ENCODE measurements at places on chromosomes 2 and 18.

GRCh38 chr2:74908748-74909444 lies 49.5 kb upstream of the POLE4 start:
- DNase-seq = no peak

GRCh38 chr2:126660971-126661370 lies 5.0 kb downstream of the GYPC start:
- DNase-seq = no peak

DNA sequence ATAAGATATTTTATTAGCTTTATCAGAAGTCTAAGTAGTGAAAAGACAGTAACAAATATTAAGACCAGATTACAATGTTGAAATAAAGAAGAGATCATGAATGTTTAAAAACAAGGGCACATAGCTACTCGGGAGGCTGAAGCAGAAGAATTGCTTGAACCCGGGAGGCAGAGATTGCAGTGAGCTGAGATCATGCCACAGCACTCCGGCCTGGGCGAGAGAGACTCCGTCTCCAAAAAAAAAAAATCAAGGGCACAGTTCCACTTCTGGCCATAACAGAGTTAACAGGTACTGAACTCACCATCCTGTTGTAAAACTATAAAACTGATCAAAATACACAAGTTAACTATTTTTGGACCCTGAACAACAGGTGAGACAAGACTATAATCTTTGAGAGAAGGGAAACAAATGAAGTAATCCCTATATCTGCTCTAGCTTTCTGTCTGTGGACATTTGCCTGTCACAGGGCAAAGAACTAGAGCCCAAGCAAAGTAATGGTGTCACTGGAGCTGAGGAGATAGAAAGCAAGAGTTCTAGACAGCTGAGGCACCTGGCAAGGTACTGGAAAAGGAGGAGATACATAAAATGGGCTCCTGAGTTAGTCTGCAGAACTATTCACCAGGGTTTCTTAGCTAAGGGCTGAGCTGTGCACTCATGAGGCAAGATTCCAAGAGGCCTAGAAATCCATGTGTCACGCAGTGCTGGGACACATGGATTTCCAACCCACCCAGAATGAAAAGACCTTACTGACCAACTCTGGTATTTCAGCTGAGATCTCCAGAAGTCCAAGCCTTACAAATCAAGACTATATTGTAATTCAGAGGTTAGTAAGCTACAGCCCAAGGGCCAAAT lies 15.2 kb downstream of the MMADHC start:
- no peak for DNase-seq

- no peak for DNase-seq
These were observed 9.2 kb upstream of the CD28 start for GRCh38 chr2:203697190-203697589.

GRCh38 chr2:148253685-148254084 lies 232.8 kb downstream of the MBD5 start:
- no peak for DNase-seq

DNA sequence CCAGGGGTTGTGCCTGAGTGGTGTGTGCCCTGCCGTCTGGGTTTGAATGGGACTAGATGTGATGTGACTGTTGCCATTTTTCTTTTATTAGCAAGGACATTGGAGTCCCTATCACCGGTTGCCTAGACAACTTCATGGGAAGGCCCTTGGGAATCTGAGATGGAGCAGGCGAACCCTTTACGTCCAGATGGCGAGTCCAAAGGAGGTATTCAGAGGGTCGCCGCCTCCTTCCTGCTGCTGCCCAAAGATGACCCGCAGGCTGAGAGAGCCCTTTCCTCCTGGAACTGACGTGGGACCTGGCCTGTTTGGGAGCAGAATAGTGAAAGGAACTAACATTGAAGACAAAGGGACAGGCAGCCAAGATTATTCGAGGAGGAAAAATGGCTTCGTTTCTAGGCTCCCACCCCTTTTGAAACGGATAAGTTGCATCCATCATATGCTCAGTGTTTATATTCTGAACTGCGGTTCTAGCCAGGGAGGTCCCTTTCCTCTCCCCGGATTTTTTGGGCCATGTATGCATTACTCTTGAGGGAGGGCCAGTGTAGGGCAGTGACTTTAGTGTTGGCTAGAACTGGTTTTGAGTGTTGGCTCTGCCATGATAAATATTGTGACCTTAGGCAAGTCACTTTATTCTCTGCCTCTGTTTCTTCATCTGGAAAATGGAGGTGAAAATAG lies 673 bp downstream of the CENPO start:
- no peak for DNase-seq

GRCh38 chr18:62030091-62030985 lies 137.5 kb upstream of the RNF152 start:
- no peak for DNase-seq

DNA sequence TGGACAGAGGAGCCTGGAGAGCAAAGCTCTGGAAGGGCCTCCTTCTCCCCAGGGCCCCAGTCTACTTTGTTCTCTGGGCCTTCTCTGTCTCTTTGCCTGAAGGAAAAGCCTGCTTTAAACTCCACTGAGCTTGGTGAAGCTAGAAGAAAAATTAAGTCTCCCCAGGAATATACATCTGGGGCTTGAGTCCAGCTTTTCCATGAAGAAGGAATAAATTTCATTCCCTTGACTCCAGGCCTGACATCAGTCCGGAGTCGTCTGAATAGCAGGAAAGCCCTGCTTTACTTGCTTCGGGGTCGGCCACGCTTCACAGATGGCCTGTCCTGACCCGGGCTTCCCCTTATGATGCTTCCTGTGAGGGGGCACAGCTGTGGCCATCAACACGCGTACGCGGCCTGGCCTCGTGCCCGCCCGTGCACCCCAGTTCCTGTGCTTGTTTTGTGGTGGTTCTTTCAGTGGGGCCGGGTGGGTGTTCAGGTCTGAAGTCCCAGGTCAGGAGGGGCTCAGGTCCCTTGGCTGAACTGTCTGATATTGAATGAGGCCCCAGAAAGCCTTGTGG lies 73.6 kb downstream of the ACOXL start:
- no peak for DNase-seq

DNA sequence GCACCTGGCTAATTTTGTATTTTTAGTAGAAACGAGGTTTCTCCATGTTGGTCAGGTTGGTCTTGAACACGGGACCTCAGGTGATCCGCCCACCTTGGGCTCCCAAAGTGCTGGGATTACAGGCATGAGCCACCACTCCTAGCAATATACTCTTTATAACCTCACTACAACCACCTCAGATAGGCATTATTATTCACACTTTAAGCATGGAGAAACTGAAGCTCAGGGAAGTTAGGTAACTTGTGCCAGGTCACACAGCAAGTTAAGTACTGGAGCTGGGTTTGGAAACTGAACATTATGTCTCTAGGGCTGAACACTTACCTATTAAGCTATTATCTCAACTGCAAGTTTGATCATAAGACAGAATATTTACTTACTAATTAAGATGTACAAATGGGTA lies 42.6 kb upstream of the ACTR2 start:
- DNase-seq = no peak

DNA sequence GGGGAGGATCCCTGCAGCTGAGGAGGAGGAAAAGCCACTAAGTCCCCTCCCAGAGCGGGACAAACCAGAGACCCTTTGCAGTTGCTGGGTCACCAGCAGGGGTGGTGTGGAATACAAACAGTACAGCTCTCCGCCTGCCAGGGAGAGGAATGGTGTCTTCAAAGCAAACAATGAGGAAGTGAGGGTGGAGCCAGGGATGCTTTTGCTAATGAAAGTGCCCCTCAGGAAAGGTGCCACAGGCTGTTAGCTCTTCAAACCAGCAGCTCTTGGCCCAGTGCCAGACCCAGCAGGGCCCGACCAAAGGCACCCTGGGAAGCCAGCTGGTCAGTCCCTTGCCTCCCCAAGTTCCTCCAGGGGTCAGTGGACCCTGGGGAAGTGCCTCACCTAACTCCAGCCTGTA lies 102.8 kb downstream of the HIBCH start:
- DNase-seq = no peak

DNA sequence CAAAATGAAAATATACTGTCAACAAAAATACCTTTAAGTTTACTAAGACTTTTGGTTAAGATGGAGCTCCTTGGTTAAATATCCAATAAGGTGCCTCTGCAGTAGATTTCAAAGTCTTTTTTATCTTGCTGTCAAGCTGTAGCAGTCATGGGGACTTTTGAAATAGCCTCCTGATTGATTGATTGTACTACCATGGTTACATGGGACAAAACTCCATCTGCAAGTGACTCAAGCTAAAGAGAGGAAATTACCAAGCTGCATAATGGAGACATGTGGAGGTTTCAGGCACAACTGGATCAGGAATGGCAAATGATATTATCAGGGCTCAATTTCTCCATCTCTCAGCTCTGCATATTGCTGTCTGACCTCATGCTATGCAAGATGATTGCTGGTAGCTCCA lies 73.4 kb upstream of the ST8SIA3 start:
- no peak for DNase-seq

- no peak for DNase-seq
These were observed 142.5 kb downstream of the SPHKAP start for GRCh38 chr2:228038967-228039366.

- DNase-seq = no peak
These were observed 588.1 kb downstream of the DCDC2C start for GRCh38 chr2:4291430-4291829.

GRCh38 chr2:15645300-15645699 lies 53.6 kb downstream of the DDX1 start:
- no peak for DNase-seq

- no peak for DNase-seq
These were observed 10.3 kb downstream of the HOXD3 start for GRCh38 chr2:176167398-176167797.

GRCh38 chr18:49621717-49622351 lies 60.0 kb downstream of the LIPG start:
- no peak for DNase-seq

DNA sequence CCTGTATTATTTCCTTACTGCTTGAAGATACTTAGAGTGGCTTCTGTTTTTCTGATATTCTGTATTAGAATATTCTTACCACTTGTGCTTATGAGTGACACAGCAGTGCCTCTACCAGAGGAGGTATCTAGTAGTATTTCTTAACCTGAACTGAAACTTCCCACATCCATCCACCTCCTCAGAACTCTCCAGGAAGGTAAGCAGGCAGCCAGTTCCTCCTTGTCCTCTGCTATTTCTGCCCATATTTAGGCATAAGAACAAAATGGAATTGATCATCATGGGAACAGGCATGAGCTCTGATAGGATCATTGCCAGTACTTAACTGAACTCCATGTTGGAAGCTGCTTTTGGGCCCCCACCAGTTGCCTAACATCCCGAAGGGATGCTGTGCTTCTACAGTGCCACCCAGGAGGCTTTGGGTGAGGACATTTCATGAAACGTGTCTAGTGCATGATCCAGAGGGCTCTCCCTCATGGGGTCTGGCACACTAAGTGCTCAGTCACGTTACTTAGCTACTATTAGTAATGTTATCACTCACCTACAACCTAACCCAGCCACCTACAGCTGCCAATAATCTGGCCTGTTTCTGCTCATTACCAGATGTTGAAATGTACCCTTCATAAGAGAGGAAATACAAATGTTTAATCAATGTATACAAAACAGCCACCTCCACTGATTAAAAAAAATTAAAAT lies 520.7 kb downstream of the EIPR1 start:
- no peak for DNase-seq

DNA sequence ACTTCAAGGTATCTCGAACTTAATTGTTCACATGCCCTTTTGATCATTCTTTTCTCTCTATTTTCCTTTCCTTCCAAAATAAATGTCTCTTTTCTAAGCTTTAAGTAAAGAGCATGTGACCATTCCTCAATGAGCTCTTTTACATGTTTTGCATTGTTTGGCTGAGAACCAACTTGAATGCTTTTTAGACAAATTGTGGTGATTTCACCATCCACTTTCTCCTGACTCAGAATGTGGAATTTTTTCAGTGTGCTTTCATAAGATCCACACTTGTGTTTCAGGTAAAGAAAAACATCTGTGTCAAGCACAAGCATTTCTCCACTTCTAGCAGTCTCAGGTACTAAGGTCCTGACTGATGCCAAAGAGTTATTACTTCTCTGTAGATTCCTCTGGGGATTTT lies 10.7 kb downstream of the RBM43 start:
- no peak for DNase-seq

Data from CD14-positive monocyte (primary cell).